ENCODE measurements at places on chromosomes 12 and 14.

DNA sequence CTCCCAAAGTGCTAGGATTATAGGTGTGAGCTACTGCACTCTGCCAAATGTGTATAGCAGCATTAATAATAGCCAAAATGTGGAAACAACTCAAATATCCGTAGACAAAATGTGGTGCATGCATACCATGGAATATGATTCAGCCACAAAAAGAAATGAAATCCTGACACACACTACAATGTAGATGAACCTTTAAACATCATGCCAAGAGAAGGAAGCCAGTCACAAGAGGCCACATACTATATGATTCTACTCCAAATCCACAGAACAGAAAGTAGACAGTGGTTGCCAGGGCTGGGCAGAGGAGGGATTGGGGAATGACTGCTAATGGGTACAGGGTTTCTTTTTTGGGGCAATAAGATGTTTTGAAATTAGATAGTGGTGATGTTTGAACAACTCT is 7.7 kb upstream of the TMED2 start:
- DNase-seq, result no peak

- no peak for DNase-seq
Measured at GRCh38 chr12:129186952-129187351, 333.7 kb downstream of the GLT1D1 start.

- peak; percentile 14 for DNase-seq
Measured at GRCh38 chr12:109734219-109735000, 20.8 kb downstream of the FAM222A start.

- no peak for DNase-seq
Measured at GRCh38 chr14:92942136-92942535, 19.2 kb downstream of the CHGA start.

DNA sequence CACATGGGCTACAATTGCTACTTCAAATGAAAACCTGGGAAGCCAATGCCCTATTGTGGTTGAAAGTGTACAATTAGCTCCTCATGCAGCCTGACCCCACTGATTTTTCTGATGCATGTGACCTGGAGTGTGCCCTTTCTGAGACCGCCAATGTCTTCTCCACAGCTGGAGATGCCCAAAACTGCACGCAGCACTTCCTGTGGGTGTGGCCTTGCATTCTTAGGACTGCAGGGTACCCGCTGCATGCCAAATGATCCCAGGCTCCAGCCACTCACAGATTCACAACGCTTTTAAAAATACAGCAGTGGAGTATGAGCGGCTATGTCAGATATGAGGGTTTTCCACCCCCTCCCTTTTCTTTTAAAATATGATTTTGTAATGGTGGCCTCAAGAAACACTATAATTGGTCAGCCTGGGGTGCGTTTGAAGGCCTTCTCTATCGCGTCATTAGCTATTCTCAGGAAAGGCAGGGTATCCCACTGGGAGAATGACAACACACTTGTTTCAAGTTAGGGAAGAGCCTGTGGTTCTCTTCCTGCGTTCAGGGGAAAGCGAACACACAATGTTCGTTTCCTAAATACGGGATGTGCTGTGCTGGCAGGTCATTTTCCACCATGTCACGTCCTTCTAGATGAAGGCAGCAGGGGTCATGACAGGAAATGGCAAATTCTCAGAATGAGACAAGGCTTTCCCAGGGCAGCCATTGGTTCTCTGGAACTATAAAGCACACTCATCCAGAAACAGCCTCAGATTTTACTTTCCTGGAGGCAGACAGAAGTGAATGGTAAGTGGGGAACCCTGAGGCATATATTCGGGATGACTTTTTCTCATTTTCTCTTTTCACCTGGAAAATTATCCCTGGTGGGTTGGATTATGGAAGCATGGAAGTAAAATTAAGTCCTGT is at the start of gene APOLD1:
APOLD1 (plus strand) TSS at position 749 of the 904 bp plus-strand sequence; CDS start at position 782, 33 bp downstream.
- DNase-seq, result no peak

GRCh38 chr12:69810870-69811498 is 14.0 kb upstream of the MYRFL start:
- DNase-seq, result no peak

- peak; percentile 32 for DNase-seq
Measured at GRCh38 chr14:55336162-55336561, 64.9 kb downstream of the FBXO34 start.

- no peak for DNase-seq
Measured at GRCh38 chr12:72863671-72864070, 591.5 kb downstream of the TRHDE start.

- peak; percentile 27 for DNase-seq
Measured at GRCh38 chr12:48815126-48816110, 2.9 kb upstream of the CACNB3 start.

DNA sequence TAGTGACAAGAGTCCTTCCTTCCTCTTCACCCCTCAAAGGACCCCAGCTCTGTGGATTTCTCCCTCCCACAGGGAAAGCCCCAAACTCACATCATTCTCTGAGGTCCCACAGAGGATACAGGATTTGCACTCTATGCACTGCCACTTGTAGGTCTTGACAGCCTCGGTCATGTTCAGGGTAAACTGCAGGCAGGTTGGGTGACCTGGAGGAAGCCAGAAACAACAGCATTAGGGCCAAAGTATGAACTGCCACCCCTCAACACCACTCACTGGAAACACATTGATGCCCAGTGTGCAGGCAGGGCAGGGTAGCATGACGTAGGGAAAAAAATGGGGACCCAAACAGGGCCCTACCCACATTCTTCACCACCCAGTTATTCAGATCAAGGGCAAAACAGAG is 264.4 kb downstream of the DPF3 start:
- DNase-seq, result no peak

DNA sequence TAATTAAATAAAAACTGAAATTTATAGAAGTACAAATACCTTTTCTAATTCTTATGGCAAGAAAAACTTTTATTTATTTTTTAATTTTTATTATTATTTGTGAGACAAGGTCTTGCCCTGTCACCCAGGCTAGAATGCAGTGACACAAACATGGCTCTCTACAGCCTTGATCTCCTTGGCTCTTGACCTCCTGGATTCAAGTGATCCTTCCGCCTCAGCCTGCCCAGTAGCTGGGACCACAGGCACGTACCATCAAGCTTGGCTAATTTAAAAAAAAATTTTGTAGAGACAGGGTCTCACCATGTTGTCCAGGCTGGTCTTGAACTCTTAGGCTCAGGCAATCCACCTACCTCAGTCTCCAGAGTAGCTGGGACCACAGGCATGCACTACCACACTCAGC is 47.4 kb downstream of the COCH start:
- DNase-seq, result no peak

GRCh38 chr14:74508844-74509428 is 15.4 kb downstream of the ISCA2 start:
- no peak for DNase-seq

GRCh38 chr12:42590330-42590934 is 886 bp upstream of the PRICKLE1 start:
- no peak for DNase-seq

GRCh38 chr14:92398888-92399636 is 76.1 kb downstream of the SLC24A4 start:
- DNase-seq, result no peak

GRCh38 chr12:80769553-80770140 is 52.9 kb downstream of the MYF5 start:
- DNase-seq, result no peak

DNA sequence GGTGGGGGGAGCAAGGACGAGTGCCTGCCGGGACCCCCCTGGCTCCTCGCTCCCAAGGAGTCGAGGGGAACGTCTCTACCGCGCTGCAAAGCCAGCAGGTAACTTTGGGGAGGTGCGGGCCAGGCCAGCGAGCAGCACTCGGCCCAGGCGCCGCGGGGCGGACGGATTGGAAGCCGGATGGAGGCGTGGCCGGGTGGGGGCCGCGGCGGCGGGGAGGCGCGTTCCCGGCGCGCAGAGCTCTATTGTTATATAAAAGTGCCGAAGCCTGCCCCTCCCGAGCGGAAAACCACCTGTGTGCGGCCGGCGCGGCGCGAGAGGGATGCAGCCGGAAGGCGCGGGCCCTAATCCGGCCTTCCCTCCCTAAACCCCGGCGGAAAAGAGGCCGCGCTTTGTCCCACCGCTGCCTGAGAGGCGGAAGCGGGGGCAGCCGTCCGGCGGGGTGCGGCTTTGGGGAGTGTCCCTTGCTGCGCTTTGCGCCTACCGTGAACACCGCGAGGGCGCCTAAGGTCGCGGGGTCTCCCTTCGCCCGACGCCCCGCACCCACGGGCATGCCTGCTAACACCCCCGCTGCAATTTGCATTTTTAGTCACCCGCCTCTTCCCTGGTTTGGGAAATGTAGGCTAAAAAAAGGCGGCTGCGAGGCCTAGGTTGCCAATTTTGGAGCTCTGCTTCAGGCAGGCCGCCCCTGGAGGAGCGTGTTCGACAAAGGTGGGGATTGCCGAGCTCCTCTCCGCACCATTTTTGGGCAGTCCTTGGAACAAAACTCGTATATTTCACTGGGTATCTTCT is 1.7 kb upstream of the DUSP6 start:
- peak; percentile 68 for DNase-seq

GRCh38 chr14:99720941-99721791 is 37.1 kb downstream of the CYP46A1 start:
- DNase-seq, result no peak

DNA sequence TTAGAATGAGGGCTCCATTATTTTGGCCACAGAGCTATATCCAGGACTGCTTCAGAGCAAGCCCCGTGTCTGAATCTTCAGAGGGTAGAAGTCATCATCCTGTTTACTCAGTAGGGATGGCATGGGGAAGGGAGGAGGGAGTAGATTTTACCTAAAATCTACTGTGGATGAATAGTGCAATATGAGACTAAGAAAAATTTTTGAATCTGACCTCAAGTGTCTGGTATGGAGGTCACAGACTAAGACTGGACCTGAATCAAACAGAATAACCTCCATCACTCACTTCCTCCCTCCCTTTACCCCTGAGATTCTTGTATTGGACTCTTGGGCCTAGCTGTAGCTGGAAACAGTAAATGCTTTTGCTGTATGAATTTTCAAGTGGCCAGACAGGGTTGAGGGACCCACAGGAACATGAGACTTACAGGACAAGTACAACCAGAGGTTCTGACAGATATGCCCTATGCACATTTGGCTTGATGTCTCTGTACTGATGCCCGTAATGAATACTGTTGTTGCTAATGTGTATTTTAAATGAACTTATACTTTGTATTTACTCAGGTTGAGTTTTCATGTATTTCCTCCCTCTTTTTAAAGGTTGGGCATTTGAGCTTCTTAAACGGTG is 78.5 kb downstream of the CCDC91 start:
- DNase-seq, result no peak

GRCh38 chr12:93447555-93448290 is 6.0 kb upstream of the UBE2N start:
- no peak for DNase-seq

- DNase-seq, result no peak
Measured at GRCh38 chr12:127328867-127329266, 938.1 kb upstream of the TMEM132C start.

GRCh38 chr12:51493281-51493680 is 68.7 kb downstream of the SLC4A8 start:
- no peak for DNase-seq

DNA sequence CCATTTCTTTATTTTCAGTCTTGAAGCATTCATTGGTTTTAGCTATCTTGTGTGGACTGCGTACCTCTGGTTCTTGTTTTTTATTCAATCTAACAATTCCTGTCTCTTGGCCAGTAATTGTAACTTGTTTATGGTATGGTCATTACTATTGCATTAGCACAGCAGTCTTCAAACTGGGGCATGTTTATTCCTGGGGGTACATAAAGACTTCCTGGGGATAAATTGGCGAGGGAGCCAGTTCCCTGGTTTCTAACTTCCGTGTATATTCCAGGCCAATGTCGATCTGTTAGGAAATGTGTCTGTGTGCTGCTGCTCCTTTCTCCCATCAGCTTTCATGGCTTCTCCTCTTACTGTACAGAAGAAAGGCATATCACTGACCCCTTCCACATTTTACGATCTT is 13.7 kb upstream of the EVL start:
- no peak for DNase-seq

GRCh38 chr14:87916103-87916885 is 76.7 kb downstream of the GALC start:
- no peak for DNase-seq

DNA sequence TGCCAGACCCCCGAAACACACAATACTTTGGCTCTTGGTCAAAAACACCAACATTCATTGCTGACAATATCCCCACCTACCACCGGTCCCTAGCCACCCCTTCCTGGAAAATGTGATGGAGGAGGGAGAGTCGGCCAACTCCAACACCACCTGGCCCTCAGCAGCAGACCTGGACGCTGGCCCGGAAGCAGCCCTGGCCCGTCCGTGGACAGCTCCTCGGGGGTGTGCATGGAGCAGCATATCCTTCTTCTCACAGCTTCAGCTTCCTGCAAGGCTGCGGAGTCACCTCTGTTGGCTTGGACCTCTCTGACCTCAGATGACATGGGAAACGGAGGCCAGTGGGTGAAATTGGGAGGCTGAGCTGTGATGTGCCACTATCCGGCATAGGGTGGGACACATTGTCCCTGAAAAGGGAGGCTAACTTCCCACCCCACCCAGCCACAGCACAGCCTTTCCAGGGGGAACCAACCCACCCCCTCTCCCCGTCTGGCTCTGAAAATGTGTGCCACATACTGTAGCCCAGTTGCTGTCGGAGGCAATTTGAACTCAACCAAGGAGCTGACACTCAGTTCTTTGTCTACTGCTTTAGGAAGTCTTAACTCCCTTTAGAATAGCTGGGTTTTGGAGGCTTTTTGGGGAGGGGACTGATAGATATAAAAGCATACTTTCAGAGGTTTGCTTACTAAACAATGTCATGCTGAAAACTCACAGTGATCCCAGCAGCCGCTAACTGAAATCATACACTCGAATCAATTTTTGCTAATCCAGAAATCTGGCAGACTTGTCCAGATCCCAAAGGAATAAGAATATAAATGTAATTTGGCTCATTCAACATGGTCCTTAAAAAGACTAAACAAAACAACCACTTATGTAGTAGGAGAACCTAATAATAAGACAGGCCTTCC is 43.1 kb upstream of the LTA4H start:
- DNase-seq, result no peak

DNA sequence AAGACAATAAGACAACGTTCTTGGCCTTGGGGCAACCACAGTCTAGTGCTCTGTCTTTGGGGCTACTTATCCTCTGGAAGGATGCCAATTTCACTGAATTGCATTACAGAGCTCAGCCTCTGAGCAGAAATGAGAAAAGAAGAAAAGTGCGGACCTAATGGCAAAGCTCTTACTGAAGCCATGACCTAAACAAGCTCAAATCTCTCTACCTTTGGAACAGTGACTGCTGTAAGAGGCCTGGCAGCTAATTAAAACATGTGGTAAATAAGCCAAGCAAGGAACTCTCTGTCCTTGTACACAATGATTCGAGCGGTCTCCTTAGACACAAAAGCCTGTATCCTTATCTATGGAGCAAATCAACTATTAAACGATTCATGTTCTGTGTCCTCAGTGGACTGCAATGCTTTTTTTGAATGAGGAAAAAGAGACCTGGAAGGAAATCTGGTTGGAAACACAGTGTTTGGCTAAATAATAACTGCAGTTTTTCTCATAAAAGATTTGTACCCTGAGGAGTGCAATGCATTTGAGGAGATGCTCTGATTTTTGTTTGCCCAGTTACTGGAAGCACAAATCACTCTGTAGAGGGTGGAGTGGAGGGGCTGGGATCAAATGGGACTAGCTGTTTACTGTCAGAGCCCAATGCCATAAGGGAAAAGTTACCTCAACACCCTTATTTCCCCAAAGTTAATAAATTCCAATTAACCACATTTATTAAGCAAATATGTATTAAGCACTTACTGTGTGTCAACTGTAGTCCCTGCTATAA is 113.9 kb downstream of the NDUFA12 start:
- DNase-seq, result no peak

- DNase-seq, result no peak
Measured at GRCh38 chr12:50841716-50842531, 802 bp upstream of the TMPRSS12 start.

GRCh38 chr12:106581543-106582248 is 1.1 kb upstream of the RFX4 start:
- no peak for DNase-seq

GRCh38 chr12:122834921-122835749 is at the start of gene HIP1R:
HIP1R (plus strand) TSS chr12:122835457; CDS start chr12:122835551, 94 bp downstream.
- peak; percentile 34 for DNase-seq

All from CD4-positive, alpha-beta T cell treated with Interleukin-15 for 1 hour (primary cell).